ENCODE measurements at places on chromosomes 6 and 20.

- no peak for DNase-seq
Measured at GRCh38 chr20:62561182-62561581, 81.1 kb upstream of the SLCO4A1 start.

- no peak for DNase-seq
Measured at GRCh38 chr20:55977690-55978459, 27.4 kb downstream of the CBLN4 start.

GRCh38 chr6:54813892-54814291 is 32.7 kb upstream of the FAM83B start:
- no peak for DNase-seq

GRCh38 chr6:148653138-148653776 is 93.6 kb upstream of the UST start:
- DNase-seq, result no peak

DNA sequence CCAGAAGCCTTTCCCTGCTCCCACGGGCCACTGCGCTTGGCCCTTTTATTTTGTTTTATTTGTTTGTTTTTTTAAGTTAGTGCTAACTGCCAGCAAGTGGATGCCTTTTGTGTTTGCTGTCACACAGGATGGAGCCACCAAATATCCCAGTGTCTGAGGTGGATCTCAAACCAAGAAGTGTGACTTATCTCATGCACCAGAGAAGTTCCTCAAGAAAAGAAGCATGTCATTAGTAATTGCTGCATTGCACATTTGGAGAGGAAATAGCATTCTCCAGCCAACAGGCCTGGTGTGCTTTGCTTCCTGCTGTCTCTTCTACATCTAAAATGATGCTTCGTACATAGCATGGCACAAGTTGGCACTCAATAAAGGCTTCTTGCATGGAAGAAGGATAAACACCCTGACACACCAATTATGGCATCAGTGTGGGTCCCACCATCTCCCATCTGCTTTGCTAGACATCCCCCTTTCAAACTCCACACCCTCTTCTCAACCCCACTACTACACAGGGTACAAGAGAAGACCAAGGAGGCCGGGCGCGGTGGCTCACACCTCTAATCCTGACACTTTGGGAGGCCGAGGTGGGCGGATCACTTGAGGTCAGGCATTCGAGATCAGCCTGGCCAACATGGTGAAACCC is 1.9 kb upstream of the ATP9A start:
- DNase-seq, result no peak

DNA sequence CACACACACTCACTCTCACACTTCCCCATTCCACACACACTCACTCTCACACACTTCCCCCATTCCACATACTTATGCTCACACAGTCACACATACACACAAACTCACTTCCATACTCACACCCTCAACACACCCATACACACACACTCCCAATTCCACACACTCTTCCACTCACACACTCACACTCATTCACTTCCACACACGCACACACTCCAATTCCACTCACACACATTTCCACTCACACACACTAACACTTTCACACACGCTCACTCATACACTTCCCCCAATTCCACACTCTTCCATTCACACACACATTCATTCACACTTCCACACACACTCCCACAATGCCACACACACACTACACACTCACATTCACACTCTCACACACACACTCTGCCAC is 8.0 kb upstream of the OSBPL2 start:
- no peak for DNase-seq

All from CD4-positive, alpha-beta T cell (primary cell).